Stimulated activated CD4-positive, alpha-beta T cell treated with anti-CD3 and anti-CD28 coated beads, TNF-alpha, amount 100 ng/mL, for 24 hours (primary cell): ENCODE measurements at places on chromosomes 4 and X.
A peak's percentile ranks its signal among the peaks of the same experiment; 100 is the strongest.

DNA sequence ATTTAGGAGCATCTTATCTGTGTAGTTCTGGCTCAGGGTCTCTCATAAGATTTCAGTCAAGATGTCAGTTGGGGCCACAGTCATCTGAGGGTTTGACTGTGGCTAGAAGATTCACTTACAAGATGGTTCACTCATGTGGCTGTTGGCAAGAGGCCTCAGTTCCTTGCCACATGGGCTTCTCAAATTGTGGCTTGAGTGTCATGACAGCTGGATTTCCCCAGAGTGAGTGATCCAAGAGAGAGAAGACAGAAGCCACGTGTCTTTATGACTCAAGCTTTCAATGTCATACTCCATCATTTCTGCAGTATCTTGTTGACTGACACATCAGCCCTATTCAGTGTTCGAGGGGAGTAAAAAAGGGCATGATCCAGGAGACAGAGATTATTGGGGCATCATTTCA lies 131.3 kb upstream of the AP1S2 start:
- no peak for DNase-seq

- DNase-seq, result no peak
Observed at GRCh38 chr4:137611998-137612700, 79.9 kb upstream of the PCDH18 start.

GRCh38 chr4:47415719-47416118 lies 47.8 kb downstream of the COMMD8 start:
- DNase-seq, result no peak

GRCh38 chr4:10677796-10678497 lies 6.6 kb downstream of the CLNK start:
- no peak for DNase-seq

DNA sequence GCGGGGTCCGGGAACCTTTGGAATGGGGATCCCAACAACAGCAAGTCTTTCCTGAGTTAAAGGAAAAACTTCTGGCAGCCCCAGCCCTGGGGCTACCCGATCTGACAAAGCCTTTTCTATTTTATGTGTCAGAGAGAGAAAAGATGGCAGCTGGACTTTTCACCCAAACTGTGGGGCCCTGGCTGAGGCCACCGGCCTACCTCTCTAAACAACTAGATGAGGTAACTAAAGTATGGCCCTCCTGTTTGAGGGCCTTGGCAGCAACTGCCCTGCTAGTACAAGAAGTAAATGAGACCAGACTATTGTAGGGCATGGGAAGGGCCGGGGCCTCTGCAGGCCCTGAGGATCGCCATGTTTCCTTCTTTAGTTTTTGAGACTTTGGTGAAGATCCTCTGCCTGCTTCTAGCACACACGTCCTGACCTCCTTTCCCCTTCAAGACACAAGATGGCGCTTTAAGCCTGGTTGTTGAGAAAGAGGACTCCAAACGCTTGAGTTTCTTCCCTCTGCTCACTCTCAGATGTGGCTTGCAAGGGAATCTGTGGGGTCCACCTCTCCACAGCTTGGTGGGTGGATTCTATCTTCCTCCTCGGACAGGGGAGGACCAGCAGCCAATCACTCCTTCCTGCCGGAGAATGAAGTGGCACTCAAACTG lies 18.5 kb upstream of the DRD5 start:
- peak; percentile 5 for DNase-seq

DNA sequence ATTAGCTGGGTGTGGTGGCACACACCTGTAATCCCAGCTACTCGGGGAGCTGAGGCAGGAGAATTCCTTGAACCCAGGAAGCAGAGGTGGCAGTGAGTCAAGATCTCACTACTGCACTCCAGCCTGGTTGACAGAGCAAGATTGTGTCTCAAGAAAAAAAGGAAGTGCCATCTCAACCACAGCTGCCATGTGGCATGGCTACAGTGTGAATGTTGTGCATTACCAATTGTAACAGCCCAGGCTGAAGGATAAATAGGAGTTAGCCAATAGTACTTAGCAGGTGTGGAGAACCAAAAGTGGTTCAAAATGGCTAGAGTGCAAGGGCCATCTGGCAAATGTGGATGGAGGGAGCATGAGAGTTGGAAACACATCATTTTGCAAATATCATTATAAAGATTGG lies 28.9 kb downstream of the SLC25A5 start:
- DNase-seq, result no peak

GRCh38 chr4:128686810-128687209 lies 122.7 kb upstream of the JADE1 start:
- no peak for DNase-seq

GRCh38 chr4:80115368-80116181 lies 42.5 kb upstream of the ANTXR2 start:
- DNase-seq, result no peak

- no peak for DNase-seq
Observed at GRCh38 chrX:87265518-87265917, 252.1 kb upstream of the KLHL4 start.
